Stimulated activated CD8-positive, alpha-beta memory T cell treated with anti-CD3 and anti-CD28 coated beads, Interleukin-15, amount 100 ng/mL, for 24 hours (primary cell): ENCODE measurements at places on chromosomes 5 and 9.

GRCh38 chr5:26329562-26330189, 708.7 kb downstream of the CDH9 start:
- no peak for DNase-seq

- DNase-seq = no peak
Measured at GRCh38 chr9:15999422-16000339, 446.8 kb downstream of the CCDC171 start.

DNA sequence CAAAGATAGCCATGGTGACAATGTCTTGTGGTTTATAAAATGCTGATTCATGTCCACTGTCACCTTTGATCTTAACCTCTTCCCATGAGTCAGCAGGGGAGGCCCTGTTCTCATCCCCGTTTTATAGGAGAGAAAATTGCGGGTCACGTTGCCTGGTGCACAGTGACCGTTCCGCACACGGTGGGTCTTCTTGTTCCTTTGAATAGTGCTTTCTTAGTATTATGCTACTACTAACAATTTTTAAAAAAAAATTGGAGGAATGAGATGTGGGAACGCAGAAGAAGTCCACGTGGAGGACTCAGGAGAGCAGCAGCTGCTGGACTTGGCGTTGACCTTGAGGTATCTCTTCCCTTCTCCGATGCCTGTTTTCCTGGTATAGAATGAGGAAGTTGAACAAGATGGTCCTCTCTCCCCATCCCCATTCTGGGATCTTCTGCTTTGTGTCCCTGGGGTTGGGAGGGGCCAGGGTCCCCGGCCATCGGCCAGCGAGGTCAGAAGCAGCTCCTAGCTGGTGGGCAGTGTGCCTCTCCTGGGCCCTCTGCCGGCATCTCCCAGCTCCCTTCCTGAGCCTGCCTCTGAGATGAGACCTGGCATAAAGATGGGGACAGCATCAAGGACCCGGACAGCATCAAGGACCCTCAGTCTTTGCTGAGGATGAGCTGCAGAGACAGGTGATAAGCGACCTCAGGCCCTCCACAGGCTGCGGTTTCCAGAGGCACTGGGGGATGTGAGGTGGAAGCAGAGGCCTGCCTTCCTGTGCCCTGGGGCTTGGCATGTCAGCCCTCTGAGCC, 143.9 kb downstream of the C9orf50 start:
- no peak for DNase-seq

GRCh38 chr9:91896513-91897121, 53.4 kb downstream of the ROR2 start:
- no peak for DNase-seq

GRCh38 chr9:126661521-126662251, 48.0 kb downstream of the LMX1B start:
- no peak for DNase-seq

DNA sequence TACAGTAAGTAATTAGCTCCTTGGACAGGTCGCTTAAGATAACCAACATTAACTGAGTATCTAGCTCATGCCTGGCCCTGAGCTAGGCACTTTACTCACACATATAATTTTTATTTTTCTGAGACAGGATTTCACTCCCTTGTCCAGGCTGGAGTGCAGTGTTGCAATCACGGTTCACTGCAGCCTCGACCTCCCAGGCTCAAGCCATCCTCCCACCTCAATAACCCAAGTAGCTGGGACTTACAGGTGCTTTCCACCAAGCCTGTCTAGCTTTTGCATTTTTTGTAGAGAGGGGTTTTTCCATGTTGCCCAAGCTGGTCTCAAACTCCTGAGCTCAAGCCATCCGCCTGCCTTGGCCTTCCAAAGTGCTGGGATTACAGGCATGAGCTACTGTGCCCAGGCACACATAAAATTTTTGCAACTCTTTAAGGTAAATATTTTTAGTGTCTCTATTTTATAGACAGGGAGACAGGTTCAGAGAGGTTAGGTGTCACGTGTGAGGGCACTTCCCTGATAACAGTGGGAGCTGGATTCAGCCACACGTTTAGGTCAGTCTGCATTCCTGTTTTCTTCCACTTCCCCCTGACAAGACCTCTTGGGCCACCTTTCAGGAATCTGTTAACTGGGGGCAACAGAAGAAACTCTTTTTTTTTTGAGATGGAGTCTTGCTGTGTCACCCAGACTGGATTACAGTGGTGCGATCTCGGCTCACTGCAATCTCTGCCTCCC, 18.2 kb downstream of the HBEGF start:
- DNase-seq = no peak

DNA sequence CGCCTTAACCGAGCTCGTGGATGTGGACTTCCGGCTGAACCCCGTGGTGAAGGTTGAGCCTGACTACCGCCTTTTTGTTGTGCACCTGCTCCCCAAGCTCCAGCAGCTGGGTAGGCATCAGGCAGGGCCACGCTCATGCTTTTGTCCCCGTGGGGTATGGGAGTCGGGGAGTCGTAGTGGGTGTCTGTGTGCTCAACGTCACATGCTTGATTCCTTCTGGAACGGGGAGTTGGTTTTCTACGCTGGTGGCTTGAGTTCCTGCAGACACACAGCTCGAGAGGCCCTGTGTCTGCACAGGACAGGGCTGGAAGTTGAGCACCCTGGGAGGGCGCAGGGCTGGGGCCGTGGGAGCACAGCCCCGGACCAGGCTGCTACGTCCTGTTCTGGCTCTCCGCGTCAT, 8.0 kb downstream of the CEP72 start:
- no peak for DNase-seq

DNA sequence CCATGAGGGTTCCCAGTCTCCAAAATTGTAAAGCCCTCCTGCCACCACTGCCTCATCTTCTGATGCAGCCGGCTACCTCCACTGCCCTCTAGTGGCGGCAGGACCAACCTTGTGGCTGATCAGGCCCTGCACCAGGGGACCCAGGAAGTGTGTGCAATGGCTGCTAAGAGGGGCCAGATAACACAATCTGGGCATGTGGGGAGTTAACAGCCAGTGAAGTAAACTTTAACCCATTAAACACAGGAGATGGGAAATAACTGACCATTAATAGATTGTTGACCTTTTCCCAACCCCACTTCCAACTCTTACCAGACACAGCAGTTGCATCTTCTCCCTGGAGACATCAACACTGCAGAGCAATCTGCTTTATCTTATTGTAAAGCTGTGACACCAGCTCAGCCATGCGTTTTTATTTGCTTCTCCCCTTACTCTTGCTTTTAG, 63.3 kb downstream of the FREM1 start:
- DNase-seq = peak; percentile 26

GRCh38 chr5:110401881-110402280, 324.6 kb downstream of the TMEM232 start:
- DNase-seq = no peak

DNA sequence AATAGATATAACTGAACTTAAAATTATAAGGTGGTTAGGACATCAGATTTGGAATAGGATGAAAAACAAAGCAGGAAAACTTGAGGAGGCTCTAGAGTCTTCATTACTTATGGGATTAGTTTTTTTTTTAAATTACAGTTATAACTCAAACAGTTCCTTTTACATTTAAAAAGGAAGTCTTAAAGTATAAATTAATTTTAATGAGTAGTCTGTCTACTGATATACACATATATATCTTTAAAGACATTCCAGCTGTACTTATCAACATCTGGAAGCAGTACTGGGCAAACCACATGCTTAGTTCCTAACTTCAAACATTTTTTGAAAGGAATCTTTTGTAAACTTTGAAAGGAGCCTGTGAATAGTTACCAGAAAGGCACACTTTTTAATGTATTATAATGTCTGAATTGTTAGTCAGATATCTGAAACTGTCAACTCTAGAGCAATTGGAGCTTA, 6.0 kb downstream of the ACTBL2 start:
- no peak for DNase-seq

DNA sequence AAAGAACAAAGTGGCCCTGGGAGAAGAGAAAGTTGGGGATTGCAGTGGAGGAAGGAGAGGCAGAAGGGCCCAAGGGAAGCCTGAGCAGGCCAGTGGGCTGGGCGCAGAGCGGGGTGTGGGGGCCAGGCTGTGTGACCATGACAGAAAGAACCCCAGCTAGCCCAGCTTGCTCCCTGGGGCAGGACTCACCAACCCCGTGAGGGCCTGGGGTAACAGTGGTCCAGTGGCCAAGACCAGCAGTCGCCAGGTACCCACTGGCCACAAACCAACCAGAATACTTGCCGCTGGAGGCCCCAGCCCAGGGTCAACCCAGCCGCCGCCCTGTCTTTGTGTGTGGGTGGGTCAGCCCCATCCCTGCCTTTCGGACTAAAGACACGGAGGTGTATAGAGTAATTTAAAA, 146.5 kb downstream of the CACNA1B start:
- DNase-seq = no peak

- no peak for DNase-seq
Measured at GRCh38 chr9:127449332-127449966, 1.8 kb downstream of the RPL12 start.

DNA sequence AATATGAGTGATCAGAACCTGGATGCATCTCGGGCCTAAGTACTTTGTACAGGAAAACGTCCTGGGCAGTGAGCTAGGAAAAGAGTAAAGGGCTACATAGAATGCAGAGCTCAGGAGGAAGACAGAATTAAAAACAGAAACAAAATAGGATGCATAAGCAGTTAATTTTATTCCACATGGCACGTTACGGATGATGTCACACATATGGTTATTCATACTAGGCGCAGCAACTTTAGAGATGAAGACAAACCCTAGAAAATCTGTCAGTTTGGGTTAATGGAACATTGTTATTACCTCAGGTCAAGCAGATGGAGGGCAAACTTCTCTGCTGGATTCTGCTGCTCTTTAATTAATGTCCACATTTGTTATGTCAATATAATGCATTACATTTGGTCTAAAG, 445.4 kb downstream of the ANXA1 start:
- DNase-seq = no peak

DNA sequence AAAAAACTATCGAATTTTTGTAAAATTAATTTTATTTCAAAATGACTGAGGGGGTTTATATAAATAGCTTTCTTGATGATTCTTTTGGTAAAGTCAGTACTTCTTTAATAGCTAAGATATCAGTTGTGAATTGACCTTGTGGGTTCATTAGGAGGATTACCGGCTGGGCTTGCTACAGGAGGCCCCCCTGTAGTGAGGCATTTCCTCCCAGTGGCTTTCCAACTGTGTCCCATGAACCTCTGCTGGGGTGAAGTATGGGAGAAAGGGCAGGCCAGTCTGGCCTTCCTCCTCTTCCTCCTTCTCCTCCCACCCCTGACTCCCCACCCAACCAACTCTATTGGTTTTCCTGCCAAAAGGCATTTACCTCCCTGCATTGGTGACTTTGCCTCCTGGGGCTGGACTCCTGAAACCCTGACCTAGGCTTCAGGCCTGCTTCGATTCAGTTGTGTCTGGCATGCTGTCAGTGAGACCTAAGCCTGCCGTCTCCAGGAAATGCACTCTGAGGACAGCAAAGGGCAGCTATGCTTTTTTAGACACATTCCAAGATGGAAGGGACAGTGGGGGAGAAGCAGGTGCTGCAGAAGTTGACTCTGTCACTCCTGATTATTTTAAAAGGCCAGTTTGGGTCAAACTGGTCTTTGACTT, 144.8 kb downstream of the HSPA4 start:
- DNase-seq = no peak

DNA sequence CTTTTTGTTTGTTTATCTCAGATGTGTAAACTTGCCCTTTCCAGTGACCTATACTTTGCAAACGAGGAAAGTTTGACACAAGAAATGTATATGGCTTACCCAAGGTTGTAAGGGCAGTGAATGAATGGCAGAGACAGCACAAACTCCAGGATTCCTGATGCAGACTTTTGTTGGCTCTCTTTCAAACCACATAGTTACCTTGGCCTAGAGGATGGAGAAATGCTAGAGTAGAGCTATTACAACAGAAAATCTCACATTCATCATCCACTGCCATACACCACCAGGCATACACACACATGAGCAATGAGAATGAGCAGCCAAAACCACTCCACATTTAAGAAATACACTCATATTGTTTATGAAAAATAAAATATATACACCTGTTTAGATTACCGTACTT, 387.0 kb downstream of the TLR4 start:
- no peak for DNase-seq

GRCh38 chr5:32278406-32278805, 34.3 kb downstream of the MTMR12 start:
- DNase-seq = no peak

DNA sequence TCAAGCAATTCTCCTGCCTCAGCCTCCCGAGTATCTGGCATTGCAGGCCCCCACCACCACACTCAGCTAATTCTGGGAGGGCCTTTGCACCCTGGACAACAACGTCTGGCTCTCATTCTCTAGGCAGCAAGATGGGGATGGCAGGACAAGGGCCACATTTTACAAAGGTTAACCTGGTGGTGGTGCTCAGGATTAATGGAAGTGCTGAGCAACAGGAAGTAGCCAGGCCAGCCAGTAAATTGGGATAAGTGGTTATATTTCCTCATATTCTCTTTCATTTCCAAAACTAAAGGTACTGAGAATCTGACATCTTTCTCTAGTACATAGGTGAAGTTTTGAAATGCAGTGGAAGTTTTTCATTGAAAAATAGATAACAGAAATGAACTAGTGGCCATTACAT, 24.7 kb upstream of the ASPN start:
- no peak for DNase-seq

DNA sequence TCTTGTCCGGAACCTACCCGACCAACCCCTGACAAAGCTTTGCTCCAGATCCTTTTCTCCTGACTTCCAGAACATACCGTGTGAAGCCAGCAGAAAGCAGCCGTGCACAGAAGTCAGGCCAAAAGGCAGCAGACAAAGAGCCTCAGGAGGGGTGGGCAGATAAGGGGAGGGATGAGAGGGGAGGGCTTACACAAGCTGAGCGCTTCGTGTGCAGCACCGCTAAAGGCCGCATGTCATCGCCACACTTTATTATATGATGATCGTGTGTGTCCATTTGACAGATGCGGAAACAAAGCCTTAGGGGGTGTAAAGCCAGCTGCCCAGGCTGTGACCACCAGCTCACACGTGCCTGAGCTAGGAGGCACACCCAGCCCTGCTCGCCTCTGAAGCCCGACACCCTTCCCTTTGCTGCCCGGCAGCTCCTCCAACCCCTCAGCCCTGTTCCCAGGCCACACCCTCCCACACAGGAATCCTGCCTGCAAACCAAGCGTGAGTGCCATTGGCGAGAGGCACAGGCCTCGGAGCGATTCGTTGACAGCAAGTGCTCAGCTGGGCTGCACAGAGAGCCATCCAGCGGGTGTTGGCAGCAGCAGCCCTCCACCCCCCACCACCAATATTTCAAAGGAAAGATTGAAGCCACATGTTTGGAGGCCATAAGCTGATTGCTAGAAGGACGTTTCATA, 170.5 kb upstream of the SMIM23 start:
- DNase-seq = no peak

DNA sequence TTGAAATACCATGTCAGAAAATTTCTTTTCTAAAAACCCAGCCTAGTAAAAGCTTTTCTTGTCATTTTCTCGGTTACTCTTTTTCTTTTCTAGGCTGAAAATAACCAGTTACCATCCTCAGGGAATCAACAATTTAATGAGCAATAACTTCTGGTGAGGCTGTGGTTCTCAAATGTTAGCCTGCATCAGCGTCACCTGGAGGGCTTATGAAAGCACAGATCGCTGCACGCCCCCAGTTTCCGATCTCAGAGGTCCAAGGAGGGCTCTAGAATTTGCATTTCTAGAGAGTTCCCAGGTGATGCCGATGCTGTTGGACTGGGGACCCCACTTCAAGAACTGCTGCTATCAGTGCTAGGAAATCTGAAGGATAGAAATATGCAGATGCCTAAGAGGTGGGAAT, 28.9 kb upstream of the TLE1 start:
- DNase-seq = no peak
